Stimulated activated CD4-positive, alpha-beta T cell treated with anti-CD3 and anti-CD28 coated beads, Interleukin-1b, Interleukin-23, amount 100 ng/mL, for 1 hour (primary cell): ENCODE measurements at places on chromosomes 13 and 19.

GRCh38 chr13:46137627-46138317 lies 32.9 kb upstream of the CPB2 start:
- no peak for DNase-seq

- DNase-seq, result no peak
These were observed 144.3 kb upstream of the FRY start for GRCh38 chr13:31887286-31887685.

- no peak for DNase-seq
These were observed 208.3 kb upstream of the PCDH9 start for GRCh38 chr13:67438465-67438864.

- DNase-seq, result no peak
These were observed 6.4 kb upstream of the PROZ start for GRCh38 chr13:113151745-113152690.

DNA sequence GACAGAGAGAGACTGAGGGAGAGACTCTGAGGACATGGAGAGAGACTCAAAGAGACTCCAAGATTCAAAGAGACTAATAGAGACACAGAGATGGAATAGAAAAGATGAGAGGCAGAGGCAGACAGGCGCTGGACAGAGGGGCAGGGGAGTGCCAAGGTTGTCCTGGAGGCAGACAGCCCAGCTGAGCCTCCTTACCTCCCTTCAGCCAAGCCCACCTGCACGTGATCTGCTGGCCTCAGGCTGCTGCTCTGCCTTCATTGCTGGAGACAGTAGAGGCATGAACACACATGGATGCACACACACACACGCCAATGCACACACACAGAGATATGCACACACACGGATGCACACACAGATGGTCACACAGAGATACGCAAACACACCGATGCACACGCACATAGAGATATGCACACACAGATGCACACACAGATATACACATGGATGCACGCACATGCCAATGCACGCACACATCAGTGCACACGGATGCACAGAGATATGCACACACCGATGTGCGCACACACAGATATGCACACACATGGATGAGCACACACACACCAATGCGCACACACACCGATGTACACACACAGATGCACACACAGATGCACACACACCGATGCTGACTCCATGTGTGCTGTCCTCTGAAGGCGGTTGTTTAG lies 3.3 kb upstream of the F10 start:
- no peak for DNase-seq

GRCh38 chr13:41428155-41428554 lies 29.2 kb upstream of the RGCC start:
- DNase-seq, result no peak

DNA sequence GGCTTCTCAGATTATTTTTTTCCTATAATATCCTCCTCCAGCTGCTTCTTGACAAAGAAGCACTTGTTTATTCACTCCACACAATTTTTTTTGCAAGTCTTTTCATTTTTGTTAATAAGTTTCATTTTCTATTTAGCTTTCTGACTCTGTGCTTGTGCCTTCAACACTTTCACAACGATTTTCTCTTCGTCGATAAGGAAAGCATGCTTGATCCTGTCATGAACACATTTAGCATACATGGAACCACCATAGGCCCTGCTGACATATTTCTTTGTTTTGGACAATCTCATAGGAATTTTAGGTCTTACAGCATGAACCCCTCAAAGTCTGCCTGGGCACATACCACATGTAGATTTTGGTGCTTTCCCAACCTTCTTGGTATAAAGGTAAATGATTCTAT lies 346.0 kb downstream of the KCNRG start:
- DNase-seq, result no peak

- DNase-seq, result no peak
These were observed 36.7 kb upstream of the DGKH start for GRCh38 chr13:42011601-42012350.

DNA sequence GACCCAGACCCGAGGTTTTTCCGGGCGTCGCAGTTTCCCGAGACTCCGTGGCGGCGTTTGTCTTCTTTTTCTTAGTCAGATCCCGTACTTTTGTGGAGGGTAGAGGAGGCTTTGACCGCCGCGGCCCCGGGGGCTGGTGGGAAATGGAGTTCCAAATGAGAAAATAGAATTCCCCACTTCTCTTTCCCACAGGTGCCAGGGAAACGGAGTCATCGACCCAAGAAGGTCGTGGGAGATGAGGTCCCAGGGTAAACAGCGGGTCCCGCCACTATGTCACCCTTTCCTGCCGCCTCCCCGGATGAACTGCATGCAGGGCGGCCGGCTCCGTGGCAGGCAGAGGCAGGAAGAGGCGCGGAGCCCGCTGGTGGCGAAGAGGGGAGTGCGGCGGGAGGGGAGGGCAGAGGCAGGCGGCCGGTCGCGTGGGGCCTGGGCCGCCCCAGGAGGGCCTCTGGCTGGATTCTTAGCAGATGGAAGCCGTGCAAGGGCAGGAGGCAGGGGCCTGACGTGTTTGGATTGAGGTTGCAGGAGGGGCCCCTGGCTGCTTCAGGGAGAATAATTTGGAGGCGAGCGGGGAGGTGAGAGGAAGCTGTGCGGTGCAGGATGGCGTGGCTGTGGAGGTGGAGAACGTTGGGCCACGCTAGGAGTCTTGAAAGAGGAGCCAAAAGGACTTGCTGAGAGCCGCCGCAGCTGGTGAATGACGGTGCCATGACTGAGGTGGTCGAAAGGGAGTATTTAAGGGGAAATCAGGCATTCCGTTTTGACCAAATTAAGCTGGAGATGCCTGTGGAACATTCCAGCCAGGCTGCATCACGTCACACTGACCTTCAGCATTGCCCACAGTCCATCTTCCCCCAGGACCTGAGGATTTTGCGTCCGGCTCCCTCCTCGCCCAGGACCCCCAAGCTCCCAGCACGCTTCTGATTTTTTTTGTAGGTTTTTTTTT lies 11.7 kb downstream of the CYTH2 start:
- no peak for DNase-seq
